ENCODE measurements at places on chromosomes 1 and 21. TPM values are rescaled to one million over a fixed set of nuclear protein-coding genes. Genes with fewer than 3 reads are reported as not detected.
A peak's percentile ranks its signal among the peaks of the same experiment; 100 is the strongest.

- H3K36me3 ChIP-seq, result no peaks in the 10 kb centered on the region
- no peak overlapping the region for H3K27ac ChIP-seq
- DNase-seq, result no peak
- no peaks in the 10 kb centered on the region for H3K27me3 ChIP-seq
Observed at GRCh38 chr1:226617109-226617508, 68.5 kb downstream of the STUM start.

GBP2 gene
- 4.4 TPM for total RNA-seq

DNA sequence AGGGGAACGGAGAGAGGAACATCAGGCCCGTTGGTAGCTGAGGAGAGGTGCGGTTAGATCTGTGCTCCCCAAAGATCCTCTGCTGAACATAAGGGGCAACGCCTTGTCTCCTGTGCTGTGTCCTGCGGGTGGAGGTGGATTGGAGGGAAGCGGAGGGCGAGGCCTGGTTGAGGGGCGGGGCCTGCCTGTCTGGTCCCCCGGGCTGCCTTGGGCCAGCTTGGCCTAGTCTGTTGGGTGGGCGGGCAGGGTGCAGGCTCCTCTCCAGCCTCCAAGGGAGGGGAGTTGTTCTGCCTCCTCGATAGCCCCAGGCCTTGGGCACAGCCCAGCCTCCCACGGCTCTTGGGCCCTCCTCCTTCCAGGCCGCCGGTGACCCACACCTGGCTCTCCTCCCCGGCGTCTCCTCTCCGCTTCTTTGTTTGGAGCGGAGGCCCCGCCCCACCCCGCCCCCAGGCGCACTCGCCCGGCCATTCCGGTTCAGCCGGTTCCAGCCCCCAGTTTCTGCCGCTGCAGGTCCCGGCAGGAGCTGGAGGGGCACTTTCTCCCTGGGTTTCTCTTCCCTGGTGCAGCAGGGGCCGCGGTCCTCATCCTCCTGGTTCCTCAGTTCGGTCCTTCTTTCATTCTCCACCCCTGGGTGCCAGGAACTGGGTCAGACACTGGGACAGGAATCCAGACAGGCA is 19.4 kb downstream of the PTPRF start:
- no peak overlapping the region for H3K27ac ChIP-seq
- H3K4me1 ChIP-seq, result peaks cover 6% of the 10 kb centered on the region
- peaks cover 7% of the 10 kb centered on the region for H3K36me3 ChIP-seq
- no peak for DNase-seq

GRCh38 chr1:31428436-31429221 is 15.6 kb downstream of the SERINC2 start:
- H3K4me1 ChIP-seq, result no peaks in the 10 kb centered on the region
- DNase-seq, result no peak
- no peak overlapping the region for H3K4me3 ChIP-seq
- H3K27me3 ChIP-seq, result no peaks in the 10 kb centered on the region
- H3K27ac ChIP-seq, result no peak overlapping the region
- no peaks in the 10 kb centered on the region for H3K36me3 ChIP-seq

DNA sequence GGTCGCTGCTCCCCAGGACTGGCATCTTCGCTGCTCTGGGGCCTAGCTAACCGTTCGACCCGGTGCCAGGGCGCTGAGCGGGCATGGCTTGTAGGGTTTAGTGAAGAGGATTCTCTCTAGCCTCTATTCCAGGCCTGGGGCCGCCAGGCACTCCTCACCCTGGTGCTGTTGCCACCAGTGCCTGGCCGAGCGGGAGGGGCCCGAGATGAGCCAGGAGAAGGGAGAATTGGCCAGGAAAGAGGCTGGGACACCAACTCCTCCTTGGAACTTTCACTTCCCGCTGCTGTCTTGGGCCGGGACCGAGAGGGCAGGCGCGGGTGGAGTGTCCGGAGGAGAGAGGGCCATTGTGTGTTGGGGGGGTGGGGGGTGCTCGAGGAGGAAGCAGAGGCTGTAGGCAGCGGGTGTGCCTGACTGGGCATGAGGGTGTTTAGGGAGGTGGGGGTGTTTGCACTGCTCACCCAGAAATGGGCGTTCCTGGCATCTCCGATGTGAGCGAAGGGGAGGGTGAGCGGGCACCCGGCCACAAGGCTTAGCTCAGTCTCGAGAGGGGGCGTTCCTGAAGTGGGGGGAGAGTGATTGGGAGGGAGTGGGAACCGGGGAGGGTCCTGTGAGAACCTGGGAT is 772 bp downstream of the ADAM15 start:
- no peak overlapping the region for H3K27ac ChIP-seq
- H3K27me3 ChIP-seq, result no peaks in the 10 kb centered on the region
- H3K4me3 ChIP-seq, result peak overlapping the region; percentile 89
- H3K4me1 ChIP-seq, result peaks cover 20% of the 10 kb centered on the region

DNA sequence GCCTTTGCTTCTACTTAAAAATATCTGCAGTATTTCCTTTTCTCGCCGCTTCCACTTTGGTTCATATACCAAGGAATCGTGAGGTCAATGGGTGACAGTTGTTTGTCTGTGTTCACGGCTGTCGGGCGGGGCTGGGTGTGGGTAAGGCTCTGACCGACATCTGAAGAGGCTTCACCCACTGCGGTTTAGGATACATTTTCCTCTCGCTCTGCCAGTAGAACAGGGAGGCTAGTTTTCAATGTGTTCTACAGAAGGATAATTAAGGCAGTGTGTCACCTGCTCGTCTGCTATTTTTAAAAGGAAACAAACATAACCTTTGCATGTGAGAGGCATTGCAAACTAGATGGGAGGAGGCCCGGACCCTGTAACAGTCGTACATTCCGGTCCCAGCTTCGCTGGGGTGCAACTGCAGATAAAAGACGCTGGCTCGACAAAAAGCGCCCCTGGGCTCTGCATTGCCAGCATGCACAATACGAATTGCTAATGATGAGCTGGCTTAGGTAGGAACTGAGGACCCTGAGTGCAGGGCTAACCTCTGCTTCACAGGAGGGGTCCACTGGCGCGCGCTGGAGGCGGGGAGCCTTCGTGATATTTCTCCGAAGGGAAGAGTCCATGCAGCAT is 8.5 kb upstream of the ERG start:
- H3K4me1 ChIP-seq, result no peaks in the 10 kb centered on the region
- H3K27me3 ChIP-seq, result peaks cover 9% of the 10 kb centered on the region
- H3K27ac ChIP-seq, result no peak overlapping the region
- H3K4me3 ChIP-seq, result no peak overlapping the region
- DNase-seq, result no peak

- no peaks in the 10 kb centered on the region for H3K27me3 ChIP-seq
- peak overlapping the region; percentile 89 for H3K4me3 ChIP-seq
- H3K4me1 ChIP-seq, result peaks cover 11% of the 10 kb centered on the region
- peaks cover 12% of the 10 kb centered on the region for H3K36me3 ChIP-seq
- peak overlapping the region; percentile 83 for H3K27ac ChIP-seq
Observed at GRCh38 chr1:6603238-6603914, 707 bp upstream of the KLHL21 start.

- no peak for DNase-seq
- no peak overlapping the region for H3K4me3 ChIP-seq
- no peaks in the 10 kb centered on the region for H3K36me3 ChIP-seq
- peaks cover 16% of the 10 kb centered on the region for H3K27me3 ChIP-seq
- H3K27ac ChIP-seq, result no peak overlapping the region
Observed at GRCh38 chr1:54798769-54799641, 2.1 kb downstream of the TTC22 start.

DNA sequence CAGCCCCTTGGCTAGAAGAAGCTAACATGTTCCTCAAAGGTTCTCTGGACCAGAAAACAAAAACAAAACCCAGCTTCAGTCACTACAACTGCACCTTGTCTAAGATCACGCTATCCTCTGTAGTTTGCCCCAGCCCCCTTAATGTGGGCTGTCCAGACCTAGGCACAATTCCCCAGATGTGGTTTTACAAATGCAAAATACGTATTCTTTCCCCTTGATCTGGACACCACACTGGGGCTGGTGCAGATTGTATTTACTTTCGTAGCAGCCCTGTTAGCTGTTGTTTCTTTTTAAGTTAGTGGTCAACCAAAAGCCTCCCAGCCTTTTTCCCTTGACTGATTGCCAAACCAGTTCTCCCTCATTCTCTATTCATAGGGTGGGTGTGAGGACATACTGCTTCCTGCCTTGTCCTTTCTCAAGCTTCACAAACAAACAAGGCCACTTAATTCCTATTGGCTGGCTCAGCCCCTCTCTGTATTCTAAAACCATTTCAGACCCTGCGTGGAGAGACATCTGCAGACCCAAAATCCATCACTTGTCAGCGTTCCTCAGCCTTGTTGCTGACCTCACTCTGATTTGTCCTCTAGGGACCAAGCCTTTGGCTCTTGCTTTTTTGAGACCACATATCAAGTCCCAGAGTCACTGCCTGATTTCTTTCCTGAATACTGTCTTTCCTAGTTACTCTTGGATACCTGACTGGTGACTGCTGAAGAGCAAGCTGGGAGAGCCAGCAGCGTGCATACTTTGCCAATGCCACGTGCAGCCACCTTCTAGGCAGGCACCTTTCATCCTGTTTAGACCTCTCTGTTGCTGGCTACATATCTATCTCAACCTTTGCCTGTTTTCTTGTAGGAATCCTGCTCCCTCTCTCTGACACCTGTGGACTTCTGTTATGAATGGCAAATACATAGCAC is 96.4 kb upstream of the RAB3GAP2 start:
- H3K27ac ChIP-seq, result no peak overlapping the region
- H3K27me3 ChIP-seq, result no peaks in the 10 kb centered on the region
- no peak overlapping the region for H3K4me3 ChIP-seq
- no peak for DNase-seq
- H3K36me3 ChIP-seq, result no peaks in the 10 kb centered on the region

DNA sequence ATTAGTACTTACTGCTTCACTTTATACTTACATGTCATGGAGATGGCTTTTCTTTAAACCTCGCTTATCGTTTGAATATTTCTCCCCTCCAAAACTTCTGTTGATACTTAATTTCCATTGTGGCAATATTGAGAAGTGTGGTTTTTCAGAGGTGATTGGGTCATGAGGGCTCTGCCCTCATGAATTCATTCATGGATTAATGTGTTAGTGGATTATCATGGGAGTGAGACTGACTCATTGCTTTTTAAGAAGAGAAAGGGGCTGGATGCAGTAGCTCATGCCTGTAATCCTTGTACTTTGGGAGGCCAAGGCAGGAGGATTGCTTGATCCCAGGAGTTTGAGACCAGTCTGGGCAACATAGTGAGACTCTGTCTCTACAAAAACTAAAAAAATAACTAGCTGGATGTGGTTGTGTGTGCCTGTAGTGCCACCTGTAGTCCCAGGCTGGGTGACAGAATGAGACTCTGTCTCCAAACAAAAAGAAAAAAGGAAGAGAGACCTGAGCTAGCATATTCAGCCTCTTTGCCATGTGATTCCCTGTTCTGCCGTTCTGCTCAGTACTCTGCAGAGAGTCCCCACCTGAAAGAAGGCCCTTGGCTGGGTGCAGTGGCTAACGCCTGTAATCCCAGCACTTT is 30.2 kb downstream of the RABGAP1L start:
- no peaks in the 10 kb centered on the region for H3K27me3 ChIP-seq
- peaks cover 22% of the 10 kb centered on the region for H3K4me1 ChIP-seq
- DNase-seq, result no peak
- no peak overlapping the region for H3K27ac ChIP-seq
- H3K36me3 ChIP-seq, result peaks cover 3% of the 10 kb centered on the region

SPRR5 gene
- total RNA-seq, result not detected

GRCh38 chr1:236457775-236458174 is 63.7 kb downstream of the EDARADD start:
- no peaks in the 10 kb centered on the region for H3K4me1 ChIP-seq
- DNase-seq, result no peak
- H3K27me3 ChIP-seq, result no peaks in the 10 kb centered on the region
- no peaks in the 10 kb centered on the region for H3K36me3 ChIP-seq
- no peak overlapping the region for H3K27ac ChIP-seq
- no peak overlapping the region for H3K4me3 ChIP-seq

DNA sequence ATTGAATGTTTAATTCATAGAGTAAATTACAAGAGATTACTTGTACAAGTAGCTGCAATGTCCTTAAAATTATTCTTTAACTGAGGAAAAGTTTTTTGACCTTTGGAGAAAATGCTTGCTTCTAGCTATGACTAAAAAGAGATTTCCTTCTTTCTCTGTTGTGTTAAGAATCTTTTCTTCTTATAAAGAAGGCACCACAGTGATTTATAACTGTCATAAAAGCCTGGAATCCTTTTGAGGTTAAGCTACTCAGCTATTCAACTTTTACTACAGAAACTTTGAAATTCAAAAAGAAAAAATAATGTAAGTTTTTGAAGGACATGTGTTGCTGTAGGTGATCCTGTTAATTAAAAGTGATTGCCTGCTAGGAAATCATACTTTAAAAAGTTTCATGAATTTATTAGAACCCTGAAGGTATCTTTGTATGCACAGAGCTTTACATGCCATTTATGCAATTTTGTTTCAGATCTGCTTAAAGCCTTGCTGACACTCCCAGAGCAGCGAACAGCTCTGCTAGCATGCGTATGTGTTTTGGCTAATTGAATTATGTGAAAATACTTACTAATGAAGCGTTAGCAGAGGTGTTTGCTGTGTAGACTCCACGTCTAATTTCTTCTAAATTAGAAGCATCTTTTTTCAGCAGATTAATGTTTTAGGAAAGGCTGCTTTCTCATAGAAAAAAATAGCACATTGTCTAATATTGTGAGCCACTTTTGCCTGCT is 94.7 kb upstream of the SMYD2 start:
- H3K4me1 ChIP-seq, result no peaks in the 10 kb centered on the region
- no peak overlapping the region for H3K27ac ChIP-seq
- no peak overlapping the region for H3K4me3 ChIP-seq
- no peaks in the 10 kb centered on the region for H3K36me3 ChIP-seq

GRCh38 chr1:46606255-46606965 is 2.3 kb upstream of the MKNK1 start:
- DNase-seq, result no peak
- H3K4me1 ChIP-seq, result peaks cover 3% of the 10 kb centered on the region
- H3K27me3 ChIP-seq, result no peaks in the 10 kb centered on the region
- no peak overlapping the region for H3K27ac ChIP-seq
- no peaks in the 10 kb centered on the region for H3K36me3 ChIP-seq
- no peak overlapping the region for H3K4me3 ChIP-seq

DNA sequence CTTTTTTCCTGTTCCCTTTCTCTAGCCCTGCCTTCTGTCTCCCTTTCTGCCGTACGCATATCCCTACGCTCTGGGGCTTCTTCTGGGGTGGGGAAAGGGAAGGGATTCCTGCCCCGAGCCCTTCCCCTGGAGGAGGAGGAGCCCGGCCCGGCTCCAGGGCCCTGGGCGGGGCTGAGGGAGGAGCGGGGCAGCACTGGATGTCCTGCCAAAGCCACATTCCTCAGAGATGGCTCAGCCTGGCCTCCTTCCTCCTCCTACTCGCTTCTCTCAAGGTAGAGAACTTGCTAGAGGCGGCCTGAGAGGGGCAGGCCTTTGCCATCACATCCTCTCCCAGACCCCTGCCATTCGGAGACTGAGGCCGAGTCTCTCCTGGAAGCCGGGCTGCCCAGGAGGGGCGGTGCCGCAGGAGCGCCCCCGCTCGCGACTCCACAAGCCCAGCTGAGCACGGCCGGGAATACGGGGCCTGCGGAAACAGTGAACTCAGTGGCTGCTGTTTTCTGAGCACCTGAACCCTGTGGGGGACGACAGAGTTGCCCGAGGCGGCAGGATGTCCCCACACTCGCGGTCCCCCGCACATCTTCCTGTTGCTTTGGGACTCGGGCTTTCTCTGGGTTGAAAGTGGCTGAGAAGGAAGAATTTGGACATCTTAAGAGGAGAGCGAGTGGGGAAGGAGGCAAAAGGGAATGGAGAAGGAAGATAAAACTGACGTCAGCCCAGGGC is 12.2 kb downstream of the ADAMTSL4 start:
- H3K27me3 ChIP-seq, result no peaks in the 10 kb centered on the region
- peaks cover 29% of the 10 kb centered on the region for H3K4me1 ChIP-seq
- peak overlapping the region; percentile 84 for H3K27ac ChIP-seq

PALMD gene
- not detected for total RNA-seq

COL11A1 gene
- total RNA-seq, result 0.31 TPM

GRCh38 chr1:160291248-160292220 is 6.6 kb upstream of the PEX19 start:
- no peak overlapping the region for H3K27ac ChIP-seq
- H3K4me3 ChIP-seq, result no peak overlapping the region
- no peaks in the 10 kb centered on the region for H3K4me1 ChIP-seq
- H3K36me3 ChIP-seq, result peaks cover 71% of the 10 kb centered on the region

OR10Z1 gene
- not detected for total RNA-seq

CD160 gene
- total RNA-seq, result not detected

Measured in A673 (cell line).